ENCODE measurements at places on chromosomes 1 and 21. TPM values are rescaled to one million over a fixed set of nuclear protein-coding genes. Genes with fewer than 3 reads are reported as not detected.

DNA sequence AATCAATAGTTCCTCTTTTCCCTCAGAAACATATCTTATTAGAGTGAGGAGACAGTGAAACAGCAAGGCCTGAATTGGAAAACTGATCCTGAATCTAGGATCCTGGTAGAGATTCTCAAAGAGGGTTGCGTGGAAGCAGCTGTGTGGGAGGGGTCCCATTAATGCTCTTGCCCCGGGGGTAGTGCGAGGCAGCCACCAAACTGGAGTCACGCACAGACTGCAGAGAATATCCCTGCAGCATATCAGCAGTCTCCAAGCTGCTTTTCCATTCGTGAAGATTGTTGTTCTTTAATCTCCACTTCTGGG, 150.1 kb downstream of the DISC1 start:
- DNase-seq: no peak
- H3K4me1 ChIP-seq: peaks cover 27% of the 10 kb centered on the region
- no peak overlapping the region for H3K27ac ChIP-seq
- no peaks in the 10 kb centered on the region for H3K27me3 ChIP-seq
- H3K4me3 ChIP-seq: no peak overlapping the region

FAM89A gene
- total RNA-seq: 37.3 TPM

DNA sequence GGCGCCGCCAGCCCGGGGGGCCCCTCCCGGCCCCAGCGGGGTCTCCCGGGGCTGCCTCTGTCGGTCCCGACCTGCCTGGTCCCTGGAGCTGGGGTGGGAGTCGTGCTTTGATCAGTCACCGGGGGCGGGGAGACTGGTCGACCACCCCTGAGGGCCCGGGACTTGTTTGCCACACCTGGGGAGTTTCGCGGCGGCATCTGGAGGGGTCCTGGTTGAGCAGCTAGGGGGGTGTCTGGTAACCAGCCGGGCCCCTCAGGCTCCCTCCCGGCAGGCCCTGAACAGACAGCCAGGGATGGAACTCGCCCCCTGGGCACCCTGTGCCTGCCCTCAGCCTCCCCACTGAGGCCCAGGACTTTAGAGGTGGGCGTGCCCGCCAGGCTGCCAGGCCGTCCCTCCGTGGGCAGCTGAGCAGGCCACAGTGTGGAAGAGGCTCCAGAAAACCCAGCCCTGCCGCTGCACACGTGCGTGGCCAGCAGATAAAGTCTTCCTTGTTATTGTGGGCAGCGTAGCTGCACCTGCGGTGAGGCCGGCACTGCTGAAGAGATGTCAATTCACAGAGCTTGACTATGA, 13.3 kb upstream of the SAMD11 start:
- H3K27me3 ChIP-seq: no peaks in the 10 kb centered on the region
- no peak overlapping the region for H3K27ac ChIP-seq
- no peak overlapping the region for H3K4me3 ChIP-seq
- H3K4me1 ChIP-seq: peaks cover 4% of the 10 kb centered on the region
- DNase-seq: no peak

FMOD gene
- 80.3 TPM for total RNA-seq

DNA sequence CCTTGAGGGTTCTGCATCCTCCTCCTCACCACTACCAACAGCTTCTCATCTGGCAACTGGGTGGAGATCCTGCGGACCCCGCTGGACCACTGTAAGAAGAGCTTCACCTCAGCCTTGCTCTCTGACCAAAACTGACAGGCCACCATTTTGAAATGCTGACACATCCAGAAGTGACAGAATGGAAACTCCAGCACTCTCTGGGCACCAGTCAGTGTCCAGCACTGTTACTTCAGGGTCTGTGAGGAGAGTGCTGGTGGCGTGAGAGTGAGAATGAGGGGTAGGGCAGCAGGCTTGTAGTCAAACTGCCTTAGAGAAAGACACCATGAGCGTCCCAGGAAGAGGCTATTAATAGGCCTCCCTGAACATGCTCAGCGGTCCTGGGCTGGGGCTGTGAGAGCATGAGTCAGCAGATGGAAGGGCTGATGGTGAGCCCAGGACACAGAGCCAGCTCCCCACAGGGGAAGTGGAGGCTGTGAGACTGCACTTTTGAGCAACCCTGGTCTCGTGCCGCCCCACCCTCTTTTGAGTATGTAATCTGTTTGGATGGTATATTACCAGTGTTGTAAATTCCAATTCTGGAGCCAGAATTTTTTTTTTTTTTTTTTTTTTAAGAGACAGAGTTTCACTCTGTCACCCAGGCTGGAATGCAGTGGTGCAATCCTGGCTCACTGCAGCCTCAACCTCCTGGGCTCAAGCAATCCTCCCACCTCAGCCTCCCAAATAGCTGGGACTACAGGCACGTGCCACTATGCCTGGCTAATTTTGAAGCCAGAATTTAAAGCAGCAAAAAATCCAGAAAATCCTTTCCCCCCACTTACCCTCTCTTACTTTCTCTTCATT, 34.4 kb upstream of the SLC30A1 start:
- H3K4me1 ChIP-seq: peaks cover 22% of the 10 kb centered on the region
- no peaks in the 10 kb centered on the region for H3K36me3 ChIP-seq
- DNase-seq: no peak
- H3K27me3 ChIP-seq: no peaks in the 10 kb centered on the region

CACNA1S gene
- total RNA-seq: not detected

- H3K27me3 ChIP-seq: no peaks in the 10 kb centered on the region
- H3K36me3 ChIP-seq: no peaks in the 10 kb centered on the region
- peak; percentile 78 for DNase-seq
- H3K27ac ChIP-seq: peak overlapping the region; percentile 17
- H3K4me1 ChIP-seq: peaks cover 79% of the 10 kb centered on the region
- no peak overlapping the region for H3K4me3 ChIP-seq
Measured at GRCh38 chr1:24752305-24752704, 7.1 kb downstream of the CLIC4 start.

GRCh38 chr1:108560874-108561459, 1.1 kb downstream of the EEIG2 start:
- H3K4me1 ChIP-seq: peaks cover 25% of the 10 kb centered on the region
- H3K27me3 ChIP-seq: no peaks in the 10 kb centered on the region
- no peak for DNase-seq
- H3K36me3 ChIP-seq: no peaks in the 10 kb centered on the region

- H3K27me3 ChIP-seq: no peaks in the 10 kb centered on the region
- H3K27ac ChIP-seq: peak overlapping the region; percentile 93
- peaks cover 96% of the 10 kb centered on the region for H3K4me1 ChIP-seq
- no peak for DNase-seq
- peak overlapping the region; percentile 23 for H3K4me3 ChIP-seq
- H3K36me3 ChIP-seq: no peaks in the 10 kb centered on the region
Measured at GRCh38 chr1:201501812-201502510, 5.0 kb downstream of the CSRP1 start.

- DNase-seq: no peak
- H3K27me3 ChIP-seq: no peaks in the 10 kb centered on the region
- no peaks in the 10 kb centered on the region for H3K36me3 ChIP-seq
- no peak overlapping the region for H3K27ac ChIP-seq
Measured at GRCh38 chr21:42815217-42815616, 64.1 kb downstream of the WDR4 start.

- no peak overlapping the region for H3K4me3 ChIP-seq
- H3K36me3 ChIP-seq: no peaks in the 10 kb centered on the region
Measured at GRCh38 chr21:30227633-30228404, 11.9 kb upstream of the CLDN8 start.

DNA sequence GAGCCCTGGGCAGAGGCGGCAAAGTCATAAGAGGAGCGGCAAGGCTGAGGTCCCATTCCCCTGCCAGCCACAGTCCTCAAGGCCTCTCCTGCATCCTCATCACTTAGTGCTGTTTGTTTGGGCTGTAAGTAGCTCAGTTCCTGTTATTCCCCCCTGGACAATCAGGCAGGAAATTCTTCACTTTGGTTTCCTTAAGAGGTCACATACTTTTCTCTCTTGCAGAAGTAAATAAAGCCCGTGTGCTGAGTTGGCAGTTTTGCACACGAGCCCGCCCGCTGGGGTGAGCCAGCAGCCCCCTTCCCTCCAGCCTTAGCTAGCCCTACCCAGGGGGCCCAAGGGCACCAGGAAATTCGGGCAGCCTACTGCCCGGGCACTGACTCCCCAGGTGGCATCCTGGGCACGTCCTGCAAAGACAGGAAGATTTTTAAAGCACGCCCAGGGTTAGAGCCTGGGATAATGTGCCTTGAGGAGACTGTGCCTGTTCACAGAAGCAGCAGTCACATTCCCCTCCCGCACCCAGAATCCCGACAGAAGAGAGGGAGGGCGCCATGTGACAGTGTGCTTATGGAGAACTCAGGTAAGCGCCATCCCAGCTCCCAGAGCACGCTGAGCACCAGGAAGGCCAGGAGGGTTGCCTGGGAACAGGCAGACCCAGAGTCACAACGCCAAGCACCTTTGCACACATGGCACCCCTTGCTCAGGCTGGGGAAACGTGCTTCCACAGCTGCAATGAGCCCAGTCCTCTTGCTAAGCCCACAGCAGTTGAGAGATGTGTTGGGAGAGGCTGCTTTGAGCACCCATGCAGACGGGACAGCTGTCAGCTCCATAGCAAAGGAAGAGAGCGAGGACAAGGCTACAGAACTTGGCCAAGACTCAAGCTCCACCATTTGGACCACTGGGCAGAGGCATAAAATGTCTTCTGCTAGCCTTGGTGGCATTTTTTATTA, 144.5 kb upstream of the TMEM51 start:
- no peak overlapping the region for H3K4me3 ChIP-seq
- no peaks in the 10 kb centered on the region for H3K36me3 ChIP-seq
- H3K27me3 ChIP-seq: no peaks in the 10 kb centered on the region
- H3K4me1 ChIP-seq: peaks cover 5% of the 10 kb centered on the region

DNA sequence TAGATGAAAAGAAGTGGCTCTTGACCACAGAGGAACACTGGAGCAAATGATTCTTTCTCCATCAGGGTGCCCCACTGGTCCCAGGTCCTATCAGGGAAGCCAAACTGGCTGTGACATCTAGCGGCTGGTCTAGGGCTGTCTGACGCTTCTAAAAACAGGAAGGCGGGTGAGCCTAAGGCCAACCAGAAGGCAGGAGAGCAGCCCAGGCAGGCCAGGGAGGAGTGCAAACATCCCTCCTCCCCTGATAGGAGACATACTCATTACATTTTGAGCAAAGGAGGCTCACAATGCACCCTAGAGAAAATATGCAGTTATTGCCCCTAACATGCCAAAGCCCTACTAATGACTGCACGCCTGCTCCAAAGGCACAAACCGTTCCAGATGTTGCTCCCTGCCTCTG, 10.4 kb upstream of the FOXE3 start:
- no peaks in the 10 kb centered on the region for H3K36me3 ChIP-seq
- H3K27me3 ChIP-seq: no peaks in the 10 kb centered on the region
- H3K4me1 ChIP-seq: no peaks in the 10 kb centered on the region
- no peak for DNase-seq
- H3K4me3 ChIP-seq: no peak overlapping the region
- no peak overlapping the region for H3K27ac ChIP-seq

DNA sequence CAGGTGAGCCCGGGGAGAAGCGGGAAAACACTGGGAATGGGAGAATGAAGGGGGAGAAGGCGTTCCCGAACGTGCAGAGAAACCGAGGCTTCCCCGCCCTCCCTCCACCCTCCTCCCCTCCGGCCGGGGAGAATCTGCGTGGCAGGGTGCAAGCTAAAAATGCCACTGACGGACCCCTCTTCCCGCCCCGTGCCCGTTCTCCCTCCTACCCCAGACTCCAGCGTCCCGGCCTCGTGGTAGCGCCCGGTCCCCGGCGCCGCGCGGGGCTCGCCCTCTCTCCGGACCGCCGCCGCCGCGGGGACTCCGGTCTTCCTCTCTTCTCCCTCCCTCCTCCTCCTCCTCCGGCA, 81.6 kb upstream of the AK4 start:
- no peak for DNase-seq
- no peaks in the 10 kb centered on the region for H3K36me3 ChIP-seq
- no peaks in the 10 kb centered on the region for H3K27me3 ChIP-seq
- peaks cover 57% of the 10 kb centered on the region for H3K4me1 ChIP-seq
- peak overlapping the region; percentile 99 for H3K4me3 ChIP-seq

DNA sequence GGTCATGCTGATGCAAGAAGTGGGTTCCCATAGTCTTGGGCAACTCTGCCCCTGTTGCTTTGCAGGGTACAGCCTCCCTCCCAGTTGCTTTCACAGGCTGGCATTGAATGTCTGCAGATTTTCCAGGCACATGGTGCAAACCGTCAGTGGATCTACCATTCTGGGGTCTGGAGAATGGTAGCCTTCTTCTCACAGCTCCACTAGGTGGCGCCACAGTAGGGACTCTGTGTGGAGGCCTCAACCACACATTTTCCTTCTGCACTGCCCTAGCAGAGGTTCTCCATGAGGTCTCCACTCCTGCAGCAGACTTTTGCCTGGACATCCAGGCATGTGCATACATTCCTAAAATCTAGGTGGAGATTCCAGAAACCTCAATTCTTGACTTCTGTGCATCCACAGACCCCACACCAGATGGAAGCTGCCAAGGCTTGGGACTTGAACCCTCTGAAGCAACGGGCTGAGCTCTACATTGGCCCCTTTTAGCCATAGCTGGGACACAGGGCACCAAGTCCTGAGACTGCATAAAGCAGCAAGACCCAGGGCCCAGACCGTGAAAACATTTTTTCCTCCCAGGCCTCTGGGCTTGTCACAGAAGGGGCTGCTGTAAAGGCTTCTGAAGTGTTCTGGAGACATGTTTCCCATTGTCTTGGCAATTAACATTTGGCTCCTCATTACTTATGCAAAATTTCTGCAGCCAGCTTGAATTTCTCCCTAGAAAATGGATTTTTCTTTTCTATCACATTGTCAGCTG, 466.2 kb upstream of the PBX1 start:
- no peak overlapping the region for H3K27ac ChIP-seq
- no peaks in the 10 kb centered on the region for H3K36me3 ChIP-seq
- H3K4me1 ChIP-seq: no peaks in the 10 kb centered on the region
- no peak overlapping the region for H3K4me3 ChIP-seq
- DNase-seq: no peak
- no peaks in the 10 kb centered on the region for H3K27me3 ChIP-seq

- DNase-seq: no peak
- no peaks in the 10 kb centered on the region for H3K4me1 ChIP-seq
- H3K4me3 ChIP-seq: no peak overlapping the region
- no peak overlapping the region for H3K27ac ChIP-seq
- no peaks in the 10 kb centered on the region for H3K36me3 ChIP-seq
Measured at GRCh38 chr1:92123868-92124267, 43.7 kb downstream of the BTBD8 start.

Data from vagina (tissue), 2 donors.